ENCODE measurements at places on chromosomes 12 and 14.

DNA sequence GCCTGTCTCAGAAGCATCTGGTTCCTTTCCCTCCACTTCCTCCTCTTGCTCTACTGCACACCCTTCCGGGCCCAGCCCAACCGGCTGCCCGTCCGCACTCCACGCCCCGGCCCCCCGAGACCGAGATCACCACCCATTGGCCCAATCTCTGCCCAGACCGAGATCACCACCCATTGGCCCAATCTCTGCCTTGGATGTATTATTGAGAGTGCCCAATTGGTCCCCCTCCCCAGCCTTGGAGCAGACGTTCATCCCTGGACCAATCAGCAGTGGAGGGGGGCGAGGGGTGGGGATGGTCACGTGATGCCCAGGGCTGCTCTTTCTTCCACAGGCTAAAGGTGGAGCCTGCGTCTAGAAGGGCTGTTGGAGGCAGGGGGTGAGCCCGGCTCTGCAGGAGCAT lies 75.6 kb upstream of the TMEM132C start:
- DNase-seq = no peak

GRCh38 chr14:105065280-105066228 lies at the start of gene GPR132:
Gene GPR132, minus strand, starts transcription at chr14:105065430. Its CDS starts 10,010 bp downstream, at chr14:105055420.
- no peak for DNase-seq

DNA sequence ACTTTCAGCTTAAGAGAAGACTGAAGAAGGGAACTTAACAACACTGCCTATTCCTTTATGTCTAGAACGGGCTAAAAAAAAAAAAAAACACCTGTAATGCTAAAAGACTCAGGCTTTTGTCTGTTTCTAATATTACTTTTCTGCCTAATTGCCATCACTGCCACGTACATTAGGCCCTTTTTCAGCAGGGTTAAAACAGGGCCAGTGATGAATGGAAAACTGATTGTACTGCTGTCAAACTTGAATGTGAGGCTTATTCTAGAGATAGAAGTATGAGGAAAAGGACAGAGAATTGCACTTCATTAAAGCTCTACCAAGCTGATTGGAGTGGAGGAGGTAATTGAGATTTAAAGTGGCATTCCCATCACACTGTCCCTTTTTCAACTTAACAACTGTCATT lies 535.8 kb downstream of the PRKD1 start:
- no peak for DNase-seq

GRCh38 chr12:66915306-66915904 lies 236.5 kb upstream of the GRIP1 start:
- DNase-seq = no peak

DNA sequence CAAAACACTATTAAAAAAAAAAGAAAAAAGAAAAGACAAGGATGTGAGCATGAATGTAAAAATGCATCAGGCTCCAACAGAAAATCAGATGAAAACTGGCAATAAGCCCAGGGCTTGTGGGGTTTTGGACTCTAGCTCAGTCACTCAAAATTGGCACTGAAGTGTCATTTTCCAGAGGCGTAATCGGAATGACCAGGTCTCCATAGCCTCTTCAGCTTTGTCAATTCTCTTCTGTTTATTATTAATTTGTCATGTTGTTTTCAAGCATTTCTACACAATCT lies 137.2 kb upstream of the TRHDE start:
- no peak for DNase-seq

DNA sequence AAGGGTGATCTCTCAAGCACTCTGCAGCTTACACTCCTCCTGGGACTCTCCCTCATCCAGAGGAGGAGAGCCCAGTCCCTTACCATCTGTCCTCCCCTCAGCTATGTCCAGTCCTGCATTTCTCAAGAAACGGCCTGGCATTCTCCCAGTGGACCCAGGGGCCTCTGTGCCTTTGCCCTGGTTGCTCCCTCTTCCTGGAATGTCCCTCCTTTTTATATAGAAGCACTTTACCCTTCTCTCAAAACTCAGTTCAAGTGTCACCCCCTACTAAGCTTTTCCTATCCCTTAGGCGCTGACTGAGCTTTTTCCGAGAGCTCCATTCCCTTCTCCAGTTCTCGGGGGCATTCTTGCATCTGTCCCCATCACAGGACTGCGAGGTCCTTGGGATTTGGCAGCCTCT lies 8.9 kb upstream of the GLRX5 start:
- no peak for DNase-seq

DNA sequence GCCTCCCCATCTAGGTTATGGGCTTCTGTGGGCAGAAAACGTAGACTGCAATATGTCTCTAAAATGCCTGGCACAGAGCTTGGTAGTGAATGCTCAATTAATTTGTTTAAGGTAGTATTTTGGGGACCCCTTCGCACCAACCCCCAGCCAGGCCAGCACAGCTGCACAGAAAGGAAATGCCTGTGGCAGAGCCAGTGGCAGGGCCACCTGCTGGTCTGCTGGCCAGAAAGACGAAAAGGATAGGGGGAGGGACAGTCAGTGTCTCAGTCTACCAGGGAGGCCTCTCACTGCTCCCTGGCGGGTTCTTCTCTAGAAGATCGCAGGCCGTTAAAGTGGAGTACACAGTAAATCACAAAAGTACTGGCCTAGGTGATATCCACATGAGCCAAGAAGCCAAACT lies 3.5 kb downstream of the RAB15 start:
- no peak for DNase-seq

DNA sequence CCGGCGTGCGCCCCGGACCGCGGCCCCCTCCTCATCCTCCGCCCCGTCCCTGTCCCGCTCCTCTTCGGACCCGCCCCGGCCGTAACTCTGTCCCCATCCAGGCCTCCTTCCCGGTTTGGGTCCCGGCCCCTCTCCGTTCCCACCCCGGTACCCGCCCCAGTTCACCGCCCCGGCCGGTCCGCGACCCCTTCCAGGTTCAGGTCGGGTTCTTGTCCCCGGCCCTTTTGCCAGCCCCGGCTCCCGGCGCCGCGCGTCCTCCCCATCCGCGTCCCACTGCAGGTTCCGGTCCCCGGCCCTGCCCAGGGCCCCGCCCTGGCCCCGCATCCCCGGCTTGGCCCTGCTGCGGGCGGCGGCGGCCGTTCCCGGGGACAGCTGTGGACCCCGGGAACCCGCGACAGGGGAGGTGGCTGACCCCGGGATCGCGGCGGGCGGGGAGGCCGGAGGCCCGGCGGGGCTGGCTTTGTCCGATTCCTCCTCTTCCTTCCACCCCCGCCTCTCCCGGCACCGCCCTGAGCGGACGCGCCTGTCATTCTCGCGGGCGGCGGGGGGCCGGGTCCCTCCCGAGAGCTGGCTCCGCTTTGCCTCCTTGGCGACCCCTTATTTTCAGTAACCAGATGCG lies 601 bp downstream of the KLC1 start:
- peak; percentile 15 for DNase-seq

DNA sequence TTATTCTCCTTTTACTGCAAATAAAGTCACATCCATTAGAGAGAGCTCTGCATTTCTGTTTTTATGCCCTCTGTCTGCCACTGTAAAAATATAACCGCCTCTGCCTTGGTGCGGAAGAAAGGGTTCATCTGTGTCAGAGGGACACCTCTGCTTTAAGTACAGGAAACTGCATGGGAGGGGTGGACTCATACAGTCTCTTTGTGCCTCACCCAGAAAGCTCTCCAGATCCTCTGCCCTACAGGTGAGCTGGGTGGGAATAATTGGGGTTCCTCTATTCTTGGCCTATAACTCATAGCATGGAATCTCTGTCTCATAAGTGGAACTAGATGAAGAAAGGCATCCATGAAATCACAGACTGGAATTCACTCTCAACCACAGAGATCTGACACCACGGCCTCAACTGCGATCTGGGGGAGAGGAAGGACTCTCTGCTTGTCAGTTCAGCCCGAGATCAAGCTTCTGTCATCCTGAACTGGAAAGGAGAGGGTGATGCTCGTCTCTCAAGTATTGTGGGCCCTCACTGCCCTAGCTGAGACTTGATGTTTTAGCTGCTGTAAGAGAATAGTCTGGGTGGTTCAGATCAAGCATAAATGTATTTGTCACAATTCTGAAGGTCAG lies 702.3 kb downstream of the TMEM121 start:
- DNase-seq = no peak

- no peak for DNase-seq
These were observed 82.6 kb upstream of the GTF2A1 start for GRCh38 chr14:81303258-81303935.
